H7 (cell line): ENCODE measurements at places on chromosomes 1 and 21.
A peak's percentile ranks its signal among the peaks of the same experiment; 100 is the strongest.

DNA sequence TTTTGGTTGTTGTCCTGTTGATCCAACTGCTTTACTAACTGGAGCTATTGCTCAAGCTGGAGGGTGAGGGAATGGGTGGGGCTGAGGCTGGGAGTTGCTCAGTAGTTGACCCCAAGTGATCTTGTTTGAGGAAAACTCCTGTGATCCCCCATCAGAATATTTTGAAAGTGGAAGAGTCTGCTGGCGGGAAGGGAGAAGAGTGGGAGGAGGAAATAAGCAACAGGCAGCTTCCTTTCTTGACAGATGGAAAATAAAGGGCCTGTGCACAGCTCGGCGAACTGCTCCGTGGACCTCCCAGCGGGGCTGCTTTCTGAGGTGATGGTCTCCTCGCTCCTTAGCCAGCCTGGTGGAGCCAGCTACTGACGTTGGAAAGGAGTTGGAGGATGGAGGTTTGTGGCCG lies 199.1 kb upstream of the LMO4 start:
- peak; percentile 2 for DNase-seq

DNA sequence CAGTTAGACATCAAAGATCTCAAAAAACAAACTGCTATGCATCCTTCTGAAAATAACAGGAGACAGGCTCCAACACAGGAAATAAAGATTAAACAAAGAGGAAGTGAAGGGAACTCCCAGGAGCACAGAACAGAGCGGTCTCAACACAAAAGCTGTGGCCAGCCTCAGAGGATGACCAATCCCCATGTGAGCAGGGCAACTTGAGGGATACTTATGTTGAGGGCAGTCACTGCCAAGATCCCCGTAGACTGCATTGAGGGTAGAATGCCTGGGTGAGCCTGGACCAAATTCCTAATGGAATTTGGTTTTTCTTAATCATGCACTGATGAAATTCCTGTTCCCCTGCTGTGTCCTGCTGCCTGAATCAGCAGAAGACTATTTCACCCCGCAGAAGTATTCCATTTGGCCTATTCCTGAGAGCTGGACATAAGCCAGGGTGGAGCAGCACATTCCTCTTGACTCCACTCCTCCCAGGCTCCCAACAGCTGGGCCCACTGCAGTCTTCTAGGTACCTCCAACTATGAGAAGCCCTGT lies 49.0 kb downstream of the JAK1 start:
- no peak for DNase-seq

DNA sequence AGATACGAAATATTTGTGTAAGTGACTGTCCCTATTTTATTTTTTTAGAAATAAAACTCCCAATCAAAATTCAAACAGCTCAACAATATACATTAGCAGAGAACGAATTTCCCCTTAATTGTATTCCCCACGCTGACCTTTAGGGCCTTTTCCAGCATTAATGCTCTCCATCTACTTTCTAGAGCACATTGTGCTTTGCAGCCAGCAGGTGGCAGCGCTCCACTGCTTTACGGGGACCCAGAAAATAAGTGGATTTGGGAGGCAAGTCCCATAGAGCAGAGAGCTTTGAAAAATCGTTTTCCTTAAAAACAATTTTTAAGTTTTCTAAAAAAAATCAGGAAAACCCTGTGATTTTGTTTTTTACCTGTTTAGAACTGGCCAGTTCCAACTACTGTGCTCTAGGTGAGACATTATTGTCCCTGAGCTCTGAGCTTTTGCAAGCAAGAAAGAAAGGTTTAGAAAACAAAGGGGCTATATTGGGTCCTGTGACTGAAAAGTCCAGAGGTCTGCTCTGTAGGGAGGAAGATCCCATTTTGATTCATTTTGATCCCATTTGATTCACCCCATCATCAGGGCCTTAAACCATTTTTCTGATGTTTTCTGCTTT lies 144.4 kb upstream of the ZNF644 start:
- DNase-seq = peak; percentile 54

DNA sequence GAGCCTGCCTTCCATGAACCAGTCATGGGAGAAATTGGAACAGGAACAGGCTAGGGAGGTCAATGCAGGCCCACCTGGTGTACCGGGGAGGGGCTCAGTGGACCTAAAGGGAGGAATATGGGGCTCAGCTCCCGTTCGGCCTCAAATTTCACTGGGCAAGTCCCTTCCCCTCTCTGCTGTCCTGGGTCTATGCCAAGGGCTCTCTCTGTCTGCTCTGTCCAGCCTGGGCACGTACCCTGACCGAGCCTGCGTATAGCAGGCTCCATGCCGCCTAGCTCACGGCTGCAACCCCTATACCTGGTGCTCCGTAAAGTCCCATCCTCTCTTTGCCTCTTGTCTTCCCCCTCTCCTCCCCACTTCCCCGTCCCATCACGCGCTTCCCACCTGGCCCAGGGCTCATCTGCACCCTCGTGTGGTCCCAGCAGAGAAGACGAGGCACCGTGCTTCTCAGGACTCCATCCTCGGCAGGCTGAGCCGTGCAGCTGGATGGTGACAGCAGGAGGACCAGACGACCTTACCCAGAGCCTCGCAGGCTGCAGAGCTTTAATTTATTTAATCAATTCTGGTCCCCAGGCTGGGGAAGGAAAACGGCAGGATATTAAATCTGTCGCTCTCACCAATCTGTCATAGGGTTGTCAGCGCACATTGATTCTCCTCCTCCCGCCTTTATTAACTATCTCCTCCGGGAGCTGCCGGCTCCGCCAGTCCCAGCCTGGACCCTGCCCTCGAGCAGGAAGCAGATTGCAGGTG lies 25.0 kb upstream of the DISP3 start:
- DNase-seq = peak; percentile 81

DNA sequence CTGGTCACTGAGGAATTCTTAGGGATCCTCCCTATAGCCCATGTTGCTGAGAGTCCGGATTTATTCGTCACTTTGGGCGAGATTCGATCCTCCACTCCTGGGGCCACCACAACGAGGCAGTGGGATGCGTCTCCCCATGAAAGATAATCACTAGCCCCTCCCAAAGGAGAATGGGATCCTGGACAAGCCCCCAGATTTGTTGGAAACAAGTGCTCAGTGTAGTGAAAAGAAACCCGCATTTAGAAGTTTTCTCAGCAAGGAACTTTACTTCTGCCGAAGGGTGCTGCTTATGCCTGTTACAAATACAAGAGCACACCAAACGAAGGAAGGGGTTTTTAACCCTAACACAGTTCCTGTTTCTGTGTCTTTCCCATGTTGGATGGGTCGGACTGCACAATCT lies 83.3 kb downstream of the ZFYVE9 start:
- no peak for DNase-seq

DNA sequence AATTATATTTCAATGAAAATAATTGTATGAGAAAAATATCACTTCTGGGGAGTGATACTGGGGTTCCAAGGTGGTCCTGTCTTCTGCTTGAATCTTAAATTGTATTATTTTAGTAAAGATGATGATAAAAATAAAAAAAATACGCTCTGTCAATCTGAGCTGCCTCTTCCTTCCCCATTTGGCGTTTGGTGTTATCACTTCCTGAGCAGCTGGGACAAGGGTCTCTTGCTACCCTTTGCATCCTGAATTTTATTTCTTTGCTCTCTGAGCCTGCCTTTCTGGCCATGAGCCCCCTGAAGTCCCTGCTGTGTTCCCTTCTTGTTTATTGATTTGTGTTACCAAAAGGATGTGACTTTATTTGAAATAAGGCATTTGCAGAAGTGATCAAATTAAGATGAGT lies 111.0 kb downstream of the KCNJ6 start:
- DNase-seq = no peak

GRCh38 chr1:161187311-161187710 lies 10.0 kb upstream of the B4GALT3 start:
- no peak for DNase-seq

GRCh38 chr1:230067419-230067870 lies 407 bp downstream of the GALNT2 start:
- DNase-seq = peak; percentile 89

DNA sequence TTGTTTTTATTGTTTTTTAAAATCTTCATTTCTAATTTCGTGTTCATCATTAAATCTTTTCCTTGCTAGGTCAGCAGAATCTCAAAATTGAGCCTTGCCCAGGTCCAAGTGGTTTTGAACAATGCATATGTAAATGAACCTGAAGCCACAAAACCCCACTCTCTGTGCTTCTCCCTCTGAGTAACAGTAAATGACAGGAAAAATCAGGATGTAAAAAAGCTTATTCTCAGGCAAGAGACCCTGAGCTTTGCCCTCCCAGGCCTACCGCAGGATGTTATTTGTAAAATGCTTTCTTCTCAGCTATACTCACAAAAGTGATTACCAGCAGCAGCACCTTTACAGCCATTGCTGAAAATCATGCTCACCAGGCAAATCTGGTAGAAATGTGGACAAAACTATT lies 47.6 kb downstream of the TYW3 start:
- DNase-seq = peak; percentile 0

DNA sequence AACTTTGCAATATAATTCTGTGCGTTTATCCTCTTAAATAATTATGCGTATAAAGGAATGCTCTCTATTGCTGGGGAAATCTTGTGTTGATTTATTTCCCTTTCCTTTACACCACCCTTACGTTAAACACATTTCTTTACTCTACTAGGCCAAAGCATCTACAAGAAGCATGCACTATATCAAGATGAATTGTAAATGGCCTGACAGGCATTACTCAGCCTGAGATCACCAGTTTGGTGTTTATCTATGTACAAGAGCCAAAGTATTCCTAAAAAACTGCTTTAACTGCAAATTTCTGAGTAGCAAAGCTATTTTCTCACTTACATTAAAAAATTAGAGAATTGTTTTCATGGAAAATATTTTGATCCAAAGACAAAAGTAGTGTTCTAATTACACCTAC lies 114.8 kb downstream of the TYW3 start:
- DNase-seq = no peak

- no peak for DNase-seq
Observed at GRCh38 chr1:239891621-239892358, 199.9 kb upstream of the FMN2 start.

DNA sequence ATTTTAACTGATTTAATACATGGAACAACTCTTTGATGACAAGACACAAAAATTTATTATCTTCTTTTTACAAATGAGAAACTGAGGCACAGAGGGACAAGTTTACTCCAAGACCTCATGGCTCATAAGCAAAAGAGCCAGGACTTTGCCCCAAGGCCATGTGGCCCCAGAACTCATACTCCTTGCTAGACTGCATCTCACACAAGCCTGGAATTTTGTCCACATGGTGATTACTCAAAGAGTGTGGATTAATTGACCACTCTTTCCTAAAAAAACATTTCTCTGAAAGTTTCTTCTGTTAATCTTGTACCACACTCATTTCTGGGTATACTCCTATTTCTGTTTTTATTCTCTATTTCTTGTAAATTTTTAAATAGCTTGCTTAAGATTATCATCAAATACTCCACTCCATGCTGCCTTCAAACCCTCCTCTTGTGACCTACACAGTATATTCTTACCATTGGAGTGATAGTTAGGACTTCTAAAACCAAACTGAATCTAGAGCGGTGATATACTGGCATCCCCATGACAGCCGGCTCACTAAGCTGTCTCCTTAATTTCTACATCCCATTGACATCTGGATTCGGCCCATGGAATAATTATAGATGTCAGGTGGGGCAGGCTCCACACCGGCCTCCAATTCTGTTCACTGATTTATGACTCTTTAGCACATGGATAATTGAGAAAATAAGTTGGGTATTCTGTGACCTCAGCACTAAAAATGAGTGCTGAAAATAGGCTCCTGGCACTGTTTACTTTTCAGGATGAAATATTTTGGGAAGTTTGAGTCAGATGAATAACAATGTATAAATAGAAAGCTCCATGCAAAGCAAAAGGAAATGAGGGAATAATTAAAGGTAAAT lies 16.1 kb downstream of the RGS4 start:
- DNase-seq = no peak

DNA sequence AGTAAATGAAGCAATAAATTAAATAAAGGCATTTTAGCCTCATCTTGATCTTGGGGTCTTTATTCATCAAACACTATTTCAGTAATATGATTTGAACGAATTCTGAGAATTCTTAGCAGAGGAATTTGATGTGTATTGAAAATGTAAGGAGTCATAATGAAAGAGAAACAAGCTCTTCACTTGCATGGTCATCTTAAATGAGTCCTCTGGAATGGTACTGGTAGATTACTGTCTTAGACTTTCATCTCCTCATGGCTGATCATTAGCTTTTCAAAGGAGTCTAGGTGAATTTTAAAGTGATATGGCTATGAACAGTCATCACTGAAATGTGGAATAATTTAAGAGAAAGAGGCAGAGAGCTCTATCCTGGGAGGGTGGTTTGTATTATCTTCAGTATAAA lies 30.0 kb downstream of the PRRC2C start:
- no peak for DNase-seq

GRCh38 chr21:41769111-41769510 lies 2.3 kb upstream of the RIPK4 start:
- peak; percentile 33 for DNase-seq

GRCh38 chr1:38120552-38121230 lies 74.1 kb upstream of the POU3F1 start:
- no peak for DNase-seq

GRCh38 chr1:26744075-26744959 lies 43.4 kb upstream of the PIGV start:
- DNase-seq = peak; percentile 44

GRCh38 chr1:237470712-237471338 lies 419.9 kb downstream of the ZP4 start:
- no peak for DNase-seq

GRCh38 chr1:186112280-186112679 lies 262.8 kb downstream of the TPR start:
- DNase-seq = peak; percentile 2

DNA sequence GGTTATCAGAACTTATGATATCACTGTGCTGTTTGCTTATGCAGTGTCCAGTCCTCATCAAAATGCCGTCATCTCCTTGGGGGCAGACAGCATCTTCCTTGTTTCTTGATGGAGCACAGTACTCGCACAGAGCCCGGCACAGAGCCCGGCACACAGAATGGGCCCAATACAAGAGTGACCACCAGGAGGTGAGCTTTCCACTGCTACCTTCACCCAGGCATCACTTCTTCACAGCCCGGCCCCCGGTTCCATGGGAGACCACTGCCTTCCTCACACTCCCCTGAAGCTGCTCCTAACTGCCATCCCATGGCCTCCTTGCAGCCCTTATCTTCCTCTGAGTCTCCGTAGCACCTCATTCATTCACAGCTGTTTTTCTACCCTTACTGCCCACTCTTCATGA lies 94.0 kb downstream of the TNR start:
- peak; percentile 60 for DNase-seq

DNA sequence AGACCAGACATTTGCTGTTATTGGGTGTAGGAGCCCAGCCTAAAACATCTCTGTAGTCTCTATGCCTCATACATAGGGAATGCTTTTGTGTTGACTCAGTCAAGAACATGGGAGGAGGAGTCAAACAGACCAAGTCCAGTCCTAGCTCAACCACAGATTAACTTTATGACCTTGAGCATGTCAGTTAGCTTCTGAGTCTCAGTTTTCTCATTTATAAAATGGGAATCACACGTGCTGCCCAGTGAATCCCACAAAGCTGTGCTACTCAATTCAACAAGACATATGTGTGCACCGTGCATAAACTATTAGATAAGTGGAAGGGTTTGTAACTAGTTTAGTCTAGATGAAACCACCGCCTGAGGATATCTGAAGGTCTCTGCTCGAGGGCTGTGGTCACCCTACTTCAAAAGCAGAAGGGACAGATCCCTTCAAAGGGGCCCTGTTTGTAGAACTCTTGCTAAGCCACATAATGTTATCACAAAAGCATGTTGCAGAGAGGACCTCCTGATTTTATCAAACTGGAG lies 109.5 kb upstream of the NFIA start:
- no peak for DNase-seq

- no peak for DNase-seq
Observed at GRCh38 chr1:184023171-184023570, 14.4 kb downstream of the COLGALT2 start.
